Activated naive CD4-positive, alpha-beta T cell (primary cell): ENCODE measurements at places on chromosomes 12 and 14.

DNA sequence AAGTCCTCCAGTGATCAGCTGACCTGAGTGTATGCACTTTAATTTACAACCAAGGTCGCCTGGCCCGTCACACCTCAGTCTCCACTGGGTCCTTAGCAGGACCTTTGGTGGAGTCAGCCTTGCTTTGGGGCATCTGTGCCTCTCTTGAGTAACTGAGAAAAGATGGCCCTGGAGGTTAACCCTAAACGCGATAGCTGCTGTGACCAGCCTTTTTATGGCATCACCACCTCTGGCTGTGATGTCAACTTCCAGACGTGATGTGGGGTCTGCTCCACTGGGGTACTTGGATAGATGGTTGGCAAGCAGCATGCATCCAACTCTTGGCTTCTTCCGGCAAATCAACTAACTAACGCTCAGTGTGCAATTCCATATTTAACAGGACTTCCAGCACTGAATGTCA, 122.8 kb upstream of the RTL1 start:
- DNase-seq, result no peak

DNA sequence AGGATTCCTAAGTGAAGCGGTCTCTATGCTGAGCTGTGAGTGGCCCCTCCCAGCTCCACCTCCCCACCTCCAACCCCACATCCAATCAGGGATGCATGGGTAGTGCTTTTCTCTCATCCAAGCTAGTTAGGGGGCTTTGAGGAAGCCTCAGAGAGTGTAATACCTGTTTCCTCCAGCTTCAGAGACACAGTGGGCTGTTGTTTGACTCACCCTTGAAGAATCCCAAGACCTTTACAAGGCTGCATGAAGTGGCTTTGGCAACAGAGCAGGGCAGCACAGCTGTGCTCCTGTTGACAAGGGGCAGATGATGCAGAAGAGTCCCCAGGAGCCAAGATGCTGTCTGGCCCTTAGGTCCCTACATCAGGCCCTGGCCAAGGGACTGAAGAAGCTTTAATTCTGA, 27.1 kb upstream of the CLMN start:
- DNase-seq, result no peak

DNA sequence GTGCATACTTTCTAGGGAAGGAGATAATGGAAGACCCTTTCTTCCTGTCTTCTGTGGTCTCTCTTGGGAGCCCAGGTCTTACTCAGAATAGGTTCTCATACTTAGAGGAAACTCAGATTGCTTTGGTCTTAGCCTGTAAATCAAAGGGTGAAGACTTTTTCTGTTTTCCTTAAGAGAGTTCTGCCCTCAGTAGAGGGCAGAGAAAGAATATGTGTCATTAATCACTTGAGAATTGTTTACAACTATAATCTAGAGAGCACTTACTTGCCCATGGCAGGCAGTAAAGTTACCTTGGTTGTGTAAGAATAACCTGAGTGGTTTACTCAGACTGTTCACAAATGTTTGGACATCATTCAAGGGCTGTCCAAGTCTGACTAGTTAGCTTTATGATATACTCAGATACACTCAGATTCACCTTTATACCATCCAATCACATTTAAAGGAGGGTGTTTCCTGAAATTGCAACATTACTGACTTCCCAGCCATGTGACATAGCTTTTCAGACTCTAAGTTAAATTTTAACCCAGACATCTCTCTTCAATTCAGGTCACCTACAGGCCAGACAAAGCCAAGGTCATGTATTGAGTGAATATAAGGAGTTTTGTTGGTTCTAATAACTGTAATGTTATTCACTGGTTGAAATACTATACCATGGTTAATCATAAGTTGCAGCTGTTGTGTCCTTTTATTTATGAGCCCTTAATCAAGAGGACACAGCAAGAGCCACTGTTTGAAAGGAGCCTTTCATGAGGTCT, 372.2 kb downstream of the RAD51B start:
- no peak for DNase-seq

- peak; percentile 41 for DNase-seq
These were observed 446 bp downstream of the PPP1R12A start for GRCh38 chr12:79934281-79935020.

DNA sequence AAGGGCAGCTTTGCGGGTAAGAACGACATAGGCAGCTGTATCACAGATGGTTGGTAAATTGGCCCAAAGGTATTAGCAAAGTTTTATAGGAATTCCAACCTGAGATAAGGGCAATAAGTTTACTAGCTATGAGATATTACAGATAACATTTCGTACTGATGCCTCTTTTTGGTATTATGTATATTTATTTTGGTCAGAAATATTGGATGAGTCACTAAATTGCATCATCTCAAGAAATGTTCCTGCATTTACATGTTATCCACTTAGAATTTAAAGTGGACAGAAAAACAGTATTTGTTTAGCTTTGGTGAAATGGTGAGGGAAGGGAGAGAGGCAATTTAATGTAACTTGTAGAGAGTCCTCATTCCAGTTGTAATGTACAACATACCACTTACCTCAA, 65.1 kb upstream of the PZP start:
- DNase-seq, result no peak

DNA sequence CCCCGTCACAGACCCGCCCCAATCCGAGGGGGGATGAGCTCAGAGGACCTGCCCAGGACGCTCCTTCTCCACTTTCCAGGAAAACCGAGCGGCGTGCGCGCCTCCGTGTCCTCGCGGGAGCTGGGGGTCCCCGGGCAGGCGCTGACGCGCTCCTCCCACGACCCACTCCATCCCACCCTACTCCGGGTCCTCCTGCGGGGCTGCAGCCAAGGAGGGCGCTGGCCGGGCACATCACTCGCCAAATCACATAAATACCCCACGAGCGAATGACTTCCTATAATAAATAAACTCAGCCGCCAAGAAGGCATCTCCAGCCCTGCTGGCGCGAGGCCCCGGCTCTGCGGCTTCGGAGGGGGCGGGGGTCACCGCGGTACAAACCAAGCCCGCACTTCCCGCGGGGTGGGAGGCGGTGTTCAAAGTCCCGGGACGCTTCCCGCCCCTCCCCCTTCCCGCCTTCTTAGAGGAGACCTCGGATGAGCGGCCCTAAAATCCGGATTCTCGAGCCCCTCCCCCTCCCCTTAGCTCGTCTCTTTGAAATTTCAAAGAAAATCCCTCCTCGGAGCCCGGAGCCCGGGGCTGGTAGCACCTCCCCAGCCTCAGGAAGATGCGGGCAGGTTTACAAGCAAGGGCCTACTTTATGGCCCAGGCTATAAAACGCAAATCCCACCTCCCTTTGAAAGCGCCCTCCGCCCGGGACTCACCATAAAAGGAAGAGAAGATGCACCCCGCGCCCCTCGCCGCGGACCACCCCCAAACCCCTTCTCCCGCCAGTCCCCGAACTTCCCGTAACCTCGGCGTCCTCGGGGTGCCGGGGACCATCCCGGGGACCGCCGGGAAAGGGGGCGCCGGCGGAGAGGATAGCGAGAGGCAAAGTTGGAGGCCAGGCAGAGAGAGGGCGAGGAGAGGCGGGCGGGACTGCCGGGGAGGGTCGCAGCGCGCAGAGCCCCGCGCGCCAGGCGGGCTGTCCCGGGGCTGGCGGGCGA, 712 bp upstream of the FZD10 start:
- DNase-seq, result no peak

GRCh38 chr12:109961201-109961600, 35.0 kb downstream of the GIT2 start:
- no peak for DNase-seq

GRCh38 chr12:98955284-98955683, 310.2 kb downstream of the APAF1 start:
- no peak for DNase-seq

GRCh38 chr12:13270817-13271216, 74.3 kb downstream of the EMP1 start:
- no peak for DNase-seq

- DNase-seq, result no peak
These were observed 322.6 kb upstream of the TMTC1 start for GRCh38 chr12:30106204-30106965.

DNA sequence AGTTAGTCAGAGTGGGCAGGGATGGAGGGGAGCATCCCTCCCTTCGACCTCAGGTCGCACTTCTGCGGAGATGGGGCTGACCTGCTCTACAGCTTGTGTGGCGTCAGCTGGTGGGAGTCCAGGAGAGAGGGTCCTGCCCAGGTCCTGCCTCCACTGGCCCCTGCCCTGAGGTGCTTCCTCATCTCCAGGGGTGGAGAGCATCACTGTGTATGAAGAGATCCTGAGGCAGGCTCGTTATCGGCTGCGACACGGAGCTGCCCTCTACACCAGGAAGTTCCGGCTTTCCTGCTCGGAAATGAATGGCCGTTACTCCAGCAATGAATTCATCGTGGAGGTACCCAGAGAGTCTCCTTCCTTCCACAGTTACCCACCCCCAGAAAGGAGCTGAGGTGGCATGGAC, 20.2 kb downstream of the CLSTN3 start:
- DNase-seq, result no peak

DNA sequence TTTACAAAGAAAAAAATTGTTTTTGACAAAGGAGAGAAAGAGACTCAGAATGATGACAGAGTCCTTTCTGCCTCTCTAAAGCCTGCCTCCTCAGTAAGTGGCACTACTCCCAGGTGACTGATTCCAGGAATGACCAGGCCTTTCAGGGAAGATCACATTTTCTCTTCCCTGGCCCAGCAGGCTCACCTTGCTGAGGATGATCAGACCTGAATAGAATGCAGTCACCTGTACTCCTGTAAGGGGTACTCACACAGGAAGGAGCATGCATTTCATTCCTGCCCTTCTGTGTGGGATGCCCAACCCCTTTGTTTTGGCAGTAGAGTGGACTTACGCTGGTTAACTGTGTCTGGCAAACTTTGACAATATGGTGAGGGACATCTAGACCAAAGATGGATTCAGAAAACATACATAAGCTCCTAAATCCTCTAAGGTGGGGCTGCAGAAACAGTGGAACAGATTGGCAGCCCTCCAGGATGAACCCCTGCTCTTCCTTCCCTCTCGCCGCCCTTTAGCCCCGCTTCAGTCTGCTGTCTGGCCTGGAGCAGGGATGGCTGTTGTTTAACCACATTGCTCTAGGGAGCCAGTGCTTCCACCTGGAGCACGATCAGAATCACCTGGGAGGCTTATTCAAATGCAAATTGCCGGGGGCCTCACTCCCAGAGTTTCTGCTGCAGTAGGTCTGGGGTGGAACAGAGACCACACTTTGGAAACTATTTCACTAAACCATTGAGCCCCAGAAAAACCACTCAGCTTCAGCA, 29.8 kb downstream of the ERG28 start:
- DNase-seq, result no peak
